ENCODE measurements at places on chromosomes 2 and 18.

DNA sequence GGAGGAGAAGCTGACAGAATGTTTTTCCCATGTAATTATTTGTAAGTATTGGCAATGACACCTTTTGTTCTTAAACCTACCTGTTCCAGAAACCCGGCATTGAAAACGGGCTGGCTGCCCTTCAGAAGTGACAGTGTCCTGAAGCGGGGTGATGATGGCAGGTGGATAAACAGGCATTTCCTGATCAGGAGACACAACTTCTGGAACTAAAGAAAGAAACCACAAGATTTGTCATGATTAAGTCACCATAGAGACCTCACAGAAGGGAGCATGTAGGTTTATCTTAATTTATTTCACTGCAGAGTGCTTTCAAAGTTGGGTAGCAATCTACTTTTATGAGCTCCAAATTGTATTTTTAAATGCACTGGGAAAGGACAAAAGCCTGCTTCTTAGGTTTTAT lies 43.1 kb downstream of the TTN start:
- no peak for DNase-seq

GRCh38 chr2:227592694-227593387 lies 5.9 kb upstream of the SCYGR2 start:
- no peak for DNase-seq

- DNase-seq: peak; percentile 78
These were observed 677.6 kb upstream of the ID2 start for GRCh38 chr2:8004250-8004681.

DNA sequence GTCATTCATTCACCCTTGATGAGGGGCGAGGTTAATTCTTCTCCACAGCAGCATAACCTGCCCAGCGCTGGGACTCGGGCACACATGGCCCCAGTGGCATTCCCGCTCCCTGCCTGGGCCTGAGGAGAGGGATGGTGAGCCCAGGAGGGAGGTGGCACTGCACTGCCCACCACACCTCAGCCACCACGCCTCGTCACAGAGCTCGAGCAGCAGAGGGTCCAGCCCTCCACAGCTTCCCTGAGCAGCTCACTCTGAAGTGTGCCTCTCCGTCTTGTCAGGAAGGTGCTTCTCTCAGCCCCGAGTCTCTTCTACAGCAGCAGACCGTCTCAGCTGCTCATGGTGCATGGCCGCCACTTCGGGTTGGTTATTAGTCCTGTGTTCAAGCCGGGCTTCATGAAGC lies 34.9 kb downstream of the COA5 start:
- no peak for DNase-seq

GRCh38 chr2:23803264-23803964 lies 123.5 kb downstream of the ATAD2B start:
- DNase-seq: peak; percentile 42
